ENCODE measurements at places on chromosomes 1 and 21. TPM values are rescaled to one million over a fixed set of nuclear protein-coding genes. Genes with fewer than 3 reads are reported as not detected.

DNA sequence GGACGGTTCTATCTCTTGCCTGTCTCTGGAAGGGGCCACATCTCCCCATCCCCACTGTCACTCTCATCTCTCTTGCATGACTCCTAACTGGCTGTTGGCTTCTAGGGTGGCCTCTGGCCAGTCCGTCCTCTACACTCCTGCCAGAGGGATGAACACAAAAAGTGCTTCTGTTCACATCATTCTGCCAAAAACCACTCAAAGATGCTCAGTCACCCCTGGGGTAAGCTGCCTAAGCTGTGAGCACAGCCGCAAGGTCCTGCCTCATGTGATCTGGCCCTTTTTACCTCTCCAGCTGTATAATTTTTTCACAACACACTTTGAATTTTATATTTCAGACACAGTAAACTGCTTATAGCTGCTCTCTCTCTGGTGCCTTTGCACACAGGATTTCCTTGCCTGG lies 97.6 kb upstream of the CD34 start:
- no peak overlapping the region for H3K27ac ChIP-seq
- DNase-seq = peak; percentile 34
- H3K4me1 ChIP-seq = no peaks in the 10 kb centered on the region
- H3K36me3 ChIP-seq = no peaks in the 10 kb centered on the region
- H3K4me3 ChIP-seq = no peak overlapping the region

DNA sequence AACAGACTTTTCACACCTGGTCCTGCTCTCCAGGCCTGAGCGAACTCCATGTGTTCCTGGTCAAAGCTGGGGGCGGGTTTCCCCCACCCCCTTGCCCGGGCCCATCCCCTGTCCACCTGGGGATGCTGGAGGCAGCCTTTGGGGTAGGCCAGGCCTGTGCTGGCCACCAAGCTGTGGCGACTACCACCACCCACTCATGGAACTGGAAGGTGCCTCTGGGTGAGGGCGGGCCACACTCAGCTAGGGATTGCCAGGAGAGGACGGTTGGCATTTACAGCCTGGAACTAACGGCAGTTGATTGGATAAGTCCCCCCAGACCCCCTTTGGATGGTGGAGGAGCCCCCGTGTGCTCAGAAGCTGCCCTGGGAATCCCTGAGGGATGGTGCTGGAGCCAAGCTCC lies 7.9 kb downstream of the S100B start:
- H3K36me3 ChIP-seq = no peaks in the 10 kb centered on the region
- no peaks in the 10 kb centered on the region for H3K27me3 ChIP-seq
- no peak for DNase-seq
- no peak overlapping the region for H3K27ac ChIP-seq

Gene TMEM82
- total RNA-seq = not detected

DNA sequence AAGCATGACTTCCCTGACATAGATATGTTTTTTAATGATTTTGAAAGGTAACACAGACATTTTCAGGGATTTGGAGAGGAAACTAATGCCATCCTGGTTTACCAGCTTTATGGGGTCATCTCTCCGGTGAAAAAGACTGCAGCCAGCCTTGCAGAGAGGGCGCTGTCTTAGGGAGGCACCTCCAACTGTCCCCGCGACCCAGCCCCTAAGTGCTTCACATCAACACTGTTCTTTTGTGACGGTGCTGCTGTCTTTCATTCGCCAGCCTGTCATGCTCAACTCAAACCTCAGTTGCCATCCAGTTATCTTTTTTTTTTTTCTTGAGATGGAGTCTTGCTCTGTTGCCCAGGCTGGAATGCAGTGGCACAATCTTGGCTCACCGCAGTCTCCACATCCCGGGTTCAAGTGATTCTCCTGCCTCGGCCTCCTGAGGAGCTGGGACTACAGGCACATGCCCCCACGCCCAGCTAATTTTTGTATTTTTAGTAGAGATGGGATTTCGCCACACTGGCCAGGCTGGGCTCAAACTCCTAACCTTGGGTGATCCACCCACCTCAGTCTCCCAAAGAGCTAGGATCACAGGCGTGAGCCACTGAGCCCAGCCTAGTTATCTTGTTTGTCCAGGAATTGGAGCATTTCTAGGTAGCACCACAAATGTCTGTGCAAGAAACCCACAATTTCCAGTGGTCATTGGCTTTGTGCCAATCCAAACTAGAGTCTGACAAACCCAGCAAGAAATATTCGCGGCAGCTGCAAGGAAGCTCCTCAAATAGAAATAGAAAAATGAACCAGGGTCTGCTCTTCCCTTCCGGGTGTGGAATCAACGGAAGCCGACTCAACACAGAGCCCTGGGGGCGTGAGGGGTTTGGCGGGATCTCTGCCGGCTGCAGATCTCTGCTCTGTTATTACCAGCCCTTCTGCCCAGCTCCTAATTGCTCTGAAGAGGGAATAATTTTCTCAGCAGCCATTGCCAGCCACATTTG lies 24.2 kb downstream of the PDE9A start:
- DNase-seq = no peak
- H3K27me3 ChIP-seq = no peaks in the 10 kb centered on the region
- no peaks in the 10 kb centered on the region for H3K4me1 ChIP-seq

Gene PGM1
- total RNA-seq = 23.7 TPM

GRCh38 chr1:6509220-6509918 lies 17.9 kb upstream of the PLEKHG5 start:
- H3K4me3 ChIP-seq = no peak overlapping the region
- no peaks in the 10 kb centered on the region for H3K36me3 ChIP-seq
- DNase-seq = no peak
- peaks cover 8% of the 10 kb centered on the region for H3K4me1 ChIP-seq
- no peak overlapping the region for H3K27ac ChIP-seq
- H3K27me3 ChIP-seq = no peaks in the 10 kb centered on the region

DNA sequence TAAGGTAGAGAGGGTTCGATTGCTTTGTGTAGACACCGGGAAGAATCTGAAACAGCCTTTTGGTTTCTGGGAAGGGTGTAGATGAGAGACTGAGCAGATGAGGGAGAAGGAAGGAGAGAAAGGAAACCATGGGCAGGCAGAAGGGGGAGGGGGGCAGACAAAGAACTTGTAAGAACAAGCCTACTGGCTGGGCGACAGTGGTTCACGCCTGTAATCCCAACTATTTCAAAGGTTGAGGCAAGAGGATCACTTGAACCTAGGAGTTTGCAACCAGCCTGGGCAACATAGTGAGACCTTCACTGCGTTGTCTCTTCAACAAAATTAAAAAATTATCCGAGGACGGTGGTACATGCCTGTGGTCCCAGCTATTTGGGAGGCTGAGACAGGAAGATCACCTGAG lies 106.2 kb downstream of the TM2D1 start:
- no peak overlapping the region for H3K27ac ChIP-seq
- no peaks in the 10 kb centered on the region for H3K4me1 ChIP-seq
- H3K4me3 ChIP-seq = no peak overlapping the region
- no peak for DNase-seq
- H3K27me3 ChIP-seq = no peaks in the 10 kb centered on the region
- no peaks in the 10 kb centered on the region for H3K36me3 ChIP-seq

DNA sequence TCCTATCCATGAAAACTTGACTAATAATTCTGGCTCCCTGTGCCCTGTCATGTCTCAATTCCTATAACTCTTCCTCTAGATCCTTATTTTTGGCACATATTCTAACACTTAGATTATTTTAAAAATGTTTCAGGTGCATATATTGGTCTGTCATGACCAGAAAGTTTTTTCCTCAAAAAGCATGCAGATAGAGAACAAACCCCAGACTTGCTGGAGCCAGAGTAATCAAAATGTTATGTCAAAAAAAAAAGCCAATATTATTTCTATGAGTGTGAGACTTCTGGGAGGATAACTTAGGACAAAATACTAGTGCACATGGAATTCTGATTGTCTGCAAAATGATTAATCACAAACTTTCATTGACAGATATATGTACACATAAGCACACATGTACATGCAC lies 135.1 kb upstream of the MROH9 start:
- H3K27ac ChIP-seq = no peak overlapping the region
- H3K27me3 ChIP-seq = no peaks in the 10 kb centered on the region
- H3K4me1 ChIP-seq = no peaks in the 10 kb centered on the region
- H3K36me3 ChIP-seq = no peaks in the 10 kb centered on the region
- DNase-seq = no peak

Gene KRTAP21-1
- total RNA-seq = not detected

Gene SLC44A5
- not detected for total RNA-seq

DNA sequence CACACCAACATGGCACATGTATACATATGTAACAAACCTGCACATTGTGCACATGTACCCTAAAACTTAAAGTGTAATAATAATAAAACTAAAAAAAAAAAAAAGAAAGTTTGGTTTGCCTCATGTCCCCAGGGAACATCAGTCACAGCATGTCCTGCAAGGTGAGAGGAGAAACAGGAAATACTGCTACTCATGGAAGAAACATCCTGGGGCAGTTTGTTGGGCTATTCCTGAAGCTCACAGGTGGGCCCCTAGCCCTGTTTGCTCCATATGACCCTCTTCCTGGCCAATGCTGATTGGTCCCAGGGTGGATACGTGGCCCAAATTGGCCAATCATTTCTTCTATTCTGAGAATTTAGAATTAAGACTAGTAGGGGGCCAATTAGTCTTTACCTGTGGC lies 103.4 kb upstream of the ADAR start:
- no peaks in the 10 kb centered on the region for H3K27me3 ChIP-seq
- no peaks in the 10 kb centered on the region for H3K4me1 ChIP-seq
- H3K27ac ChIP-seq = no peak overlapping the region
- DNase-seq = no peak
